ENCODE measurements at places on chromosomes 16 and 17.

GRCh38 chr17:14593956-14594355 is 293.1 kb downstream of the HS3ST3B1 start:
- no peak for DNase-seq

DNA sequence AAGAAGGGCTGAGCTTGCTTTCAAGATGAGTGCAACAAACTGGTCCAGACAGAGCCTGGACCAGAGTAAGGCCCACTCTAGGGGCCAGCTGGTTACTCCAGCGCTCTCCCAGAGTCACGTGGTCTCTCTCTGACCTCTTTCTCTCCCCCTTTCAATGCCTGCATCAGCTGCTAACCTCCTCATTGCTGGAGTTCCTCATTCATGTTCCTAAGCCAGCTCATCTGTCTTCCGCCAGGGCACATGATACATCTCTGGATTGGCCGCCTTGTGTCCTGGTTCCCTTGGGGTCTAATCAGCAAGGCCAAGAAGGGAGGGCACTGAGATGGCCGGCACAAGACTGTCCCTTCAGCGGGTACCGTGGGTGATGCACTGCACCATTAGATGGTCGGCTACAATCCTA is 26.9 kb upstream of the ZFP90 start:
- DNase-seq, result peak; percentile 73

GRCh38 chr17:81940538-81941483 is 3.7 kb upstream of the PYCR1 start:
- no peak for DNase-seq

DNA sequence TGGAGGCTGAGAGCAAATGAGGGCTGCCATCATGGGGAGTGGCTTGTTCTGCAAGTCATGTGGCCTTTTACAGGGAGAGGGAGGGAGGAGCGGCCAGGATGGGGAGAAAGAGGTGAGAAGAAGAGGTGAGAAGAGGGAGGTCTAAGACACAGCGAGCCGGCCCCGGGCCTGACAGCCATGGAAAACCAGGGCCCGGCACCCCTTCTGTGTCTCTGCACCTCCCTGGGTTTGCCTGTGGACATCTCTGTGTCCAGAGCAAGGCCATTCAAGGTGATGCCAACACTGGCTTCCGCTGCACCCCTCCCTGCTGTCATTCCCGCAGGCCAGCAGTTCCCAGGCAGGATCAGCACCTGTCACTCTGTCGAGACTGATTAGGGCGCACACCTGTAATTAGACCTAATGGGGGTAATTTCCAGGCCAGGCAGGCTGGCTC is 75.6 kb downstream of the MGAT5B start:
- DNase-seq, result no peak

- DNase-seq, result no peak
Measured at GRCh38 chr16:70661918-70662641, 15.7 kb downstream of the IL34 start.

DNA sequence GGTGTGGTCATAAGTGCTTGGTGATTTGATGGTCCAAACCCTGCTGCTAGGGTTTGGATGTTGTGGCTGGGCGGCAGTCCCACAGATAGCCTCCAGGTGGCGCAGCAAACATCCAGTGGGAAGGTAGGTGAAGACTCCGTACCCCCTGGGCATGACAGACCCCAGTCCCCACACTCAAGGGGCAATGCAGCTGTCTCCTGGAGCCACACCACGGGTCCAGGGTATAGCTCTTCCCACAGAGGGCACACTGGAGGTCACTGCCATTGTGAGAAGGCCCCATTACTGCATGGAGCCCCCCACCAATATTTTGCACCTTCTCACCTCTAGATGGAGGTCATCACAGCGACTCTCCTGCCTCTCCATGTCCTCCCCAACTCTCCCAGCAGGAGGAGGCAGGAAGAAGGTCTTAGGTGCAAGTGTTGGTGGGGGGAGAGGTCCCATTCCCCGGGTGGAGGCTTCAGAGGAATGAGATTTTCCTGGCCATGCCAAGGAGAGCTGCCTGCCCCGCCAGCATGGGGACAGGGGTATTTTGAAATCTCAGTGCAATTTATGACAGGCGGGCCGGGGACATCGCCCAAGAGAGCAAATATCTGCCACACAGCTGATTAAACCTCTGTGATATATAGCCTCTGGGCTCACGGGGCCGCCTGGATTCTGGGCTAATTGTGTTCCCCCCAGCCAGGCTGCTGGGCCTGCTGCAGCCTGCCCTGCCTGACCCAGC is 17.1 kb upstream of the C17orf113 start:
- DNase-seq, result peak; percentile 21

GRCh38 chr17:21061971-21062526 is 19.2 kb upstream of the USP22 start:
- no peak for DNase-seq

DNA sequence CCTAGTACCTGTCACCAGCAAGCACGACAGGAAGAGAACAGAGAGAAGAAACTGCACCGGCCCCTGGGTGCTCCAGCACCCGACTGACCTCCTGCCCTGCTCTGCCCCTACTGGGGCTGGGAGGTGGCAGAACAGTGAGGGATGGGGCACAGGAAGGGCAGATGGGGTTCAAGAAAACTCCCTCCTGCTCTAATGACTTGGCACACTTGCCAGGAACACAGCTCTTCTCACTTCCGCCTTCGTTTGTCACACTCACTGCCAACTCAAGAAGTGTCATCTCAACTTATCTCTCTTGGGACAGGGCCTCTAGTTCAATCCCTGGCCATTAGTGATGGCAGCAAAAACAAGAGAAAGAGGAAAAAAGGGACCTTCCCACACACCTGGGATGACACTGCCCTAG is 42.7 kb upstream of the ICAM2 start:
- DNase-seq, result peak; percentile 20

- no peak for DNase-seq
Measured at GRCh38 chr17:27240802-27241155, 53.1 kb upstream of the WSB1 start.

DNA sequence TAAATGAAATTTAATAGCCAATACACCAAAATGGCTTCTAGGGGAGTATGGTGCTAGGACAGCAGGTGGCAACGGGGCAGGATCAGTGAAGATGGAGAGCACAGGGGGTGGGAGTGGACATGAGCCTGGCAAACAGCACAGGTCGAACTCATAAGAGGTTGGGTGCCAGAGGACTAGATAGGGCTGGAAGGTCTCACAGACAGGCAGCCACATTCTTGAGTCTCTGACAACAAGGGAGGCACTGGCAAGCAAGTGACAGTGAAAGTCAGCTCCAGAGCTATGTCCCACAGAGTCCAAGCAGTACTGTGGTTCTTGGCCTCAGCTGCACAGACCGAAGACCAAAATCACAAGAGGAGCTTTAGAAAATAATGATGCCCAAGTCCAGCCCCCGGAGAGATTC is 61.2 kb downstream of the USP31 start:
- no peak for DNase-seq

- no peak for DNase-seq
Measured at GRCh38 chr16:87583453-87584131, 18.7 kb upstream of the JPH3 start.

DNA sequence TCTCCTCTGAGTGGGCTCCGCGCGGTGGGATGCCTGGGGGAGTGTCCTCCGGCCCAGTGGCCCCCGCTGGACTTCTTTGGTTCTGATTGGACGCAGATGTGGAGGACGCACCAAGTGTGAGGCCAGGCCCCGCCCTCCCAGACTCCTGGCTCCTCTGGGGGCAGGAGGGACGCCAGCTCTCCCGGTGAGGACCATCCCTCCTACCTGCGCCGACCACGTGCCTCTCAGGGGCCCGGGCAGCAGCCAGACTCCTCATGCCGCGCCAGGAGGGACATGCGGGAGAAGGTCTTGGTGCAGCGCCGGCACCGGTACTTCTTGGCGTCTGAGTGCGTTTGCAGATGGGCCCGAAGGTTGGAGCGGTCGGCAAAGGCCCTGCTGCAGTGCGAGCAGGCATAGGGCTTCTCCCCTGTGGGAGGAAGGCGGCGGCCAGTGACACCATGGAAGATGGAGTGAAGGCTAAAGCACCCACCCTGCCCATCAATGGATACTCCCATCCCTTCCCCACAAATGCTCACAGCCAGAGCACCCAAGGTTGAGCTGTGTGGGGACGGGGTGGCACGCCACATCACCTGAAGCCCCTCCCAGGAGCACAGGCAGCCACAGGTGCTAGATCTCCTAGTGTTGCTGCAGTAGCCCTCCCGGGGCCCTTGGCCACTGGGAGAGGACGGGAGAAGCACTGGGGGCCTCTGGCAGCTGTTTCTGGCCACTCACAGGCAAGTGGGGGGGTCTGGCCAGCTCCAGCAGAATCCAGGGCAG is 7.9 kb downstream of the SNAI3 start:
- no peak for DNase-seq

DNA sequence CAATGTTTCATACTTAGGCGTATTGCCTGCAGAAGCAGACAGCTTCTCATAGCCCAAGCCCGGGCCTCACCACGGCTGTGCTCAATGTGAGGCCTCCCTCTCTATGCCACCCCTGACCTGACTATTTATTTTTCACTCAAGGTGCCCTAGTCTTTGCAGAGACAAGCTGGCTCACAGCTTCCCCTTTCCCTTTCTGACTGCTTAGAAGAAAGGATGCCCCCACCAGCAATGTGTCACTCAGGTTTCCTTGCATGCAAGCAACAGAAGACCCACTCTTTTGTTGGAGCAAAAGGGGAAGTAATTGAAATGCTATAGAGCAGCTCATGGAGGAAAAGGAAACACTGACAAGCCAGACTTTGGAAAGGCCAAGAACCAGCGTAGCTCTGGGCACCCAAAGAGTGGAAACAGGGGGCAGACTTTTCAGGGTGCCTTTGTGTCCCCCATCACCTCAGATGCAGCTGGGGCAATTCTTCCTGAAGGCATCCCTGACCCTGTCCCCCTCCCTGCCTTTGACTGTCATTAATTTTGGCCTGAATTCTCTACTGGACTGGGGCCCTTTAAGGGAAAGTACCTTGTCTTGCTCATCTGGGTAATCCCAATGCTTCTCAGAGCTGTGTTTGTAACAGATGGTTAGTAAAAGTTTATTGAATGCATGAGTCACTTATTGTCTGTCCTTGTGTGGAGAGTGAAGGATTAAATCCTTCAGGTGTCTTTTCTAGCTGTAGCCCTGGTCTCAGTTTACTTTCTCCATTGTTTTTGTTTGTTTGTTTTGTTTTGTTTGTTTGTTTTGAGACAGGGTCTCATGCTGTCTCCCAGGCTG is 17.8 kb downstream of the RGS9 start:
- DNase-seq, result peak; percentile 94

DNA sequence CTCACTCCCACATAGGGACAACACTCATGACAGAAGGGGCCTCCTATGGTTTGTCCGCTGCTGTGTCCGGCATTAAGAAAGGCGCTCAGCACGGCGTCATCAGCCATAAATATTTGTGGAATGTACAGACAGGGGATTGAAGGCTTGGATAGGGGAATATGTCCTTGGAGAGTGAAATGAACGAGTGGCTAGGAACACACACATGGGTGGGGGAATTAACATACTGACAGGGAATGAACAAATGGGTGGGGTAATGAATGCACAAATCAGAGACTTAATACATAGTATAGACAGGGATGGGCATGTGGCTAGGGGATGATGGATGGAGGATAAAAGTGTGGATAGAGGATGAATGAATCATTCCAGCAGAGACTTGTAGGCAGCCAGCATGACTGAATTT is 154.0 kb upstream of the HSBP1 start:
- DNase-seq, result no peak

DNA sequence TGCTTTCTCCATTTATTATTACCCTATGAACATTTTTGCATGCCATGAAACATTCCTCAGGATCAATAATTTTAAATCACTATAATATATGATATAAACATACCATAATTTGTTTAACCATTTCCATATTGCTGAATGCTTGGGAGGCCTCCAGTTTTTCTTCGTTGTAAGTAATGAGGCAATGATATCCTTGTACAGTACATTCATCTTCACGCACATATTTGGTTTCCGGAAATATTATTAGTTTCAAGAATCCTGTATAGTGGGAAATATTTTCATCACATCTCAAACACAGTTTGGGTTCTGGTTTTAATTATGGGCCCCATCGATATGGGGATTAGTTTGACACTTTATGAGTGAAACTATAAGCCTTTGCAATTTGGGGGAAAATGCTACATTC is 135.4 kb downstream of the HS3ST3B1 start:
- no peak for DNase-seq

DNA sequence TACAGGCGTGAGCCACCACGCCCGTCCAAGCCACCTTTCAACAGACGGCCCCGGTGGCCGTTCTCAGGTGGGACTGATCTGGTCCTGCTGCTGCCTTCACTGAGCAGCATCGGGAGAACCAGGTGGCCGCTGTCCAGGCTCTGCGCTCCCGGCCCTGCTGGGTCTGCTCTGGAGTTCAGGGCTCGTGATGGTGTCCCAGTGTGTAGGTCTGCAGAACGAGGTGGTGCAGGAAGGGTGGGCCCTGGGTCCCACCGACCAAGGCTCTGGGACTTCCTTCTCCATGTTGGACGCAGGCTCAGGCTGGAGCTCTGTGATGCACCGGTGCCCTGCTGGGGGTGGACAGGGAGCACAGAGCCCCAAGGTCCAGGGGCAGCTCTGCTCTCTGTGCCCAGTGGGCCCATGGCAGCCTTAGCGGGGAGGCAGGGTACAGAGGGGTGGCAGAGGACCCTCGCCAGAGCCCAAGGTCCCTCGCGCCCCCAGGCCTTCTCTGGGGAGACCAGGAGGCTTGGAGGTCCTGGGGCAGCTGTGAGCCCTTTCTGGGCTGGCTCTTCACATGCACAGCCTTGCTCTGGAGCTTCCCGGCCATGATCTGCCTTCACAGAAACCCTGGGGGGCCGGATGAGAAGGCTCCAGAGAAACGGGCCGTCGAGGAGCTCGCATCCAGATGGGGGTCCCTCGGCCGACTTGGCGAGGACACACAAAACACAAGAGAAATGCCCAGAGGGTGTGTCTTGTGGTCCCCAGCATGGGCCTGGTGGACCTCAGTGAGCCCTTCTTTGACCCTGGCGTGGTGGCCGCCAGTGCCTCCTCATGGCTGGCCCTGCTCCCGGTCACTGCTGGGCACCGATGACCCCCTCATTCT is 26.9 kb upstream of the BAHCC1 start:
- DNase-seq, result no peak

DNA sequence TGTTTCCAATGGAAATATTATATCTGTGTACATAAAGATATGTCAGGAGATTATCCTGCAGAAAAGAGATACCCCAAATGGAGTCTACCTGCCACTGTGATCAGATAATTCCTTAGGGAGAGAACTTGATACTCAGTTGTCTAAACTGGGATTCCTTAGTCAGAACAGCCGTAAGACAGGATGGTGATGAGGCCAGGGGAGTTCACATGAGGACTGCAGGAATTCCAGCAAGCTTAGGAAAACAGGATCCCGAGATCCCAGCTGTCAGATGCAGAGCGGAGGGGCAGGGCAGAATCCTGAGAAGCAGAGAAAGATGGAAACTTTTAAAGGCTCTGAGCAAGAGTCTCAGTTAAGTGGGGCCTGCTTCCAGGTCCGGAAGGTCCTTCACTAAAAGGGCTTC is 4.7 kb downstream of the KRABD2 start:
- no peak for DNase-seq

DNA sequence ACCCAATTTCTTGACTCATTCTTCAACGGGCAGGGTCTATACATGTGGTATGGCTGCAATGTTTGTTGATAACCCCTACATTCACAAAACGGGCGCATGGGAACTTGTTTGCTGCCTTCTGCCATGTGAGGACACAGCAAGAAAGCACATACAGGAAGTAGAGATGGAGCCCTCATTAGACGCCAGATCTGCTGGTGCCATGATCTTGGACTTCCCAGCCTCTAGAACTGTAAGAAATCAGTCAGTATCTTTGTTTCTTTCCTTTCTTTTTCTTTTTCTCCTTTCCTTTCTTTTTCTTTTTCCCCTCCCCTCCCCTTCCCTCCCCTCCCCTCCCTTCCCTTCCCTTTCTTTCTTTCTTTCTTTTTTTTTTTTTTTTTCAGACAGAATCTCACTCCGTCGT is 165.2 kb downstream of the WWOX start:
- no peak for DNase-seq

Data from MV-4-11 (cell line).